LoVo (cell line): ENCODE measurements at places on chromosomes 2 and 18.

GRCh38 chr2:237324837-237325236, 89.1 kb downstream of the COL6A3 start:
- DNase-seq = no peak

DNA sequence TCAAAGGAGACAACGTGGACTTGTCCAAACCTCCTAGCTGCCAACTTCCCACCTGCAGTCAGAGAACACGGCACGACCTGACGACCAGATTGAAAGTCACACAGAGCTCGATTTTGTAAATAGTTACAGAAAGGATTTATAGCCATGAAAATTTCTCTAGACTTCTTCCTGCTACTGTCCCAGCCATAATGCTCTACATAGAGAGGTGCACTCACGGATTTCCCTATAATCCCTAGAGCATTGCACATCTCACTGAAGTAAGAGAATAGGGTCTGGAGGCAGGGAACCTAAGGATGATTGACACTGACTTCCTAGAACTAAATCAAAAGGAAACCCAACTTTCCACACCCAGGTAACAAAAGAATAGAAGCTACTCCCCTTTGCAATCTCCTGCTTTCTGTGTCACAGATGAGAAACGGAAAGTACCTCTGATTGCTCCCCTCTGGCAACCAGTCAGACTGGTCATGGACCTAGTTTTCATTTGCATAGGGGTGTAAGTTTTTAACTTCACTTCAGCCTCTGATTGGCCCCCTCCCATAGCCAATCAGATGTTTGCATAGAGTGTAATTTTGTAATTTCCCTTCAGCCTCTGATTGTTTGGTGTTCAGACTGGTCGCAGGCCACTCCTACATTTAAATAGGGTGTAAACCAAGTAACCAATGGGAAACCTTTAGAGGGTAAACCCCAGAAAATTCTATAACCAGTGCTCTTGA, 58.6 kb upstream of the FBXO11 start:
- no peak for DNase-seq

- no peak for DNase-seq
Observed at GRCh38 chr18:77337604-77338003, 88.0 kb downstream of the GALR1 start.

- DNase-seq = no peak
Observed at GRCh38 chr2:203097735-203098134, 83.1 kb downstream of the NBEAL1 start.

DNA sequence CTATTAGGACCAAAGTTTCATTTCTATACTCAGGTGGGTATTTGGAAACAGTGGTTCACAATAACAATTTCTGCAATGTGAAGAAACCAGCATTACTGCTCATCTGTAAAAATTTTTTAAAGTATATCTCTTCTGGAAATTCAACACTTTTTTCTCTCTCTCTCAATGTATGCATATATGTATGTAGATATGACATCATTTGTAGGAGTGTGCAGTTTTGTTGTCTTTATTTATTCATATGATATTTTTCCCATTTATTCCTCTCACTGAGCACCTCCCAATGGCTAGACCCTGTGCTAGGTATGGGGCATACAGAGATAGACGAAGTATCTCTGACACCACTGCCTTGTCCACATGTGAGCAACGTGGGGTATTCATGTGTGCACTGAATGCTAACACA, 58.3 kb downstream of the RDH14 start:
- DNase-seq = no peak

- DNase-seq = no peak
Observed at GRCh38 chr2:49002750-49003149, 151.6 kb downstream of the FSHR start.
